ENCODE measurements at places on chromosomes 16 and 17.
A peak's percentile ranks its signal among the peaks of the same experiment; 100 is the strongest.

DNA sequence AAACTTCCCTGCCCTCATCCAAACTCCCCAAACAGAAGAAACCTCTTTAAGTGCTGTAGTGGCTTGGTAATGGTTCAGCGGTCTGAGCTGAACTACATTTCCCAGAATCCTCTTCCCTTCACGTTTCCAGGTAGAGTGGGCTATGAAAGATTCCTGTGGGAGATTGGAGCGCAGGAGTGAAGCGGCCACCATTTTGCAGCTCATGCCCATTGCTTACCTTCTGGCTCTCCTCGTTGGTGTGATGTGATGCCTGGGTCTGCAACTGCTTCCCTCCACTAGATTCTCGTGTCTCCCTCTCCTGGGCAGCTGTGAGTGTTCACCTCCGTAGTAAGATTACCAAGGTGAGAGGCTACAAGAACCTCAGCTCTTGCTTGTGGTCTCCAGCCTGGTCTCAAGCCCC is 82.1 kb downstream of the GPR139 start:
- DNase-seq, result no peak

- DNase-seq, result no peak
These were observed 80.0 kb downstream of the USP32 start for GRCh38 chr17:60311936-60312335.

GRCh38 chr16:19691161-19691711 is 26.8 kb downstream of the KNOP1 start:
- DNase-seq, result peak; percentile 8

DNA sequence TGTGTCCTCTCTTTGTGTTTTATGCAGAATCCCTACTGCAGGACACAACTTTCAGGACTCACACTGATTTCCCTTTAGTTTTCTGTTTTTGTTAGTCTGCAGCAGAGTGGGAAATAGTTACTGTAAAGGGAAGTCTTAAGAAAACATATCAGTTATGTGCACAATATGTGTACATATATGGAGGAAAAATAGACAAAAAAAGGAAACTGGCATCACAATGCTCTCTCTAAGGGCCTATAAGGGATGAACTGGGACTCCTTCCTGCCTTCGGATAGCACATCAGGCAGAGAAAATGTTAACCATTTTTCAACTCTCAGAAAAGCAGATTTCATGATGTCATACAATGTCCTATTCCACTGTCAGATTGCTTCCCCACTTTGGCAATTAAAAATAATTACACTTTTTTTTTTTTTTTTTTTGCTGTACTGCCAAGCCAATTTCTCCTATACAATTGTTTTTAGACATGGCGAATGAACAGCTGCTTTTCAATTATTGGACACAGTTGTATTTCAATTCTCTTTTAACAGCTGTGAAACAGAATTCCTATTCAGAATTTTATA is 112.5 kb upstream of the KCNJ16 start:
- no peak for DNase-seq

DNA sequence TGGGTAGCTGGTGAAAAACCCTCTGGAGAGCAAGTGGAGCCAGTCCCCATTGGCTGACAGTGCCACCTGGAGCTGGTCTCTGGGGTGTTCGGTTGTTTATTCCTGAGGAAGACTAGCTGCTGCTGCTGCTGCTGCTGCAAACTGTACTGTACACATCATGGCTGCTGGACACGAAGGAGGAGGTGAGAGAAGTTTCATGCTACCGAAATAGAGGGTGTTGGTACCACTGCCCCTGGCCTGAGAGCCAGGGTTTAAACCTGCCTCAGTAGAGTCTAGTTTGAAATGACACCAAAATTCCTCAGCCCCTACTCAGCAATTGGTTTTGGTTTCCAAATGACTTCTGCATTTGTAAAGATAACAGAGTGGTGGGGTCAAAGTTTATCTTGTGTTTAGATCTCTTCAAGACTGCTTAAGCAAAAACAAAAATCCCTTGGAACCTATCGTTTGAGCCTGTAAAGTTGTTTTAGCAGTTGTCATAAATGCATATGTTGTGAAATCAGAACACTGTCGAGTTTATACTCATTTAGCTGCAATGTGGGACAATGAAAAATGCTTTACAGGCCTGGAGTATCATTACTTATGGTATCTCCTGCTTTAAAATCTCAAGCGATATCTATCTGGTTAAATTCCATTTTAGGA is 40.8 kb downstream of the CYB5B start:
- DNase-seq, result no peak

DNA sequence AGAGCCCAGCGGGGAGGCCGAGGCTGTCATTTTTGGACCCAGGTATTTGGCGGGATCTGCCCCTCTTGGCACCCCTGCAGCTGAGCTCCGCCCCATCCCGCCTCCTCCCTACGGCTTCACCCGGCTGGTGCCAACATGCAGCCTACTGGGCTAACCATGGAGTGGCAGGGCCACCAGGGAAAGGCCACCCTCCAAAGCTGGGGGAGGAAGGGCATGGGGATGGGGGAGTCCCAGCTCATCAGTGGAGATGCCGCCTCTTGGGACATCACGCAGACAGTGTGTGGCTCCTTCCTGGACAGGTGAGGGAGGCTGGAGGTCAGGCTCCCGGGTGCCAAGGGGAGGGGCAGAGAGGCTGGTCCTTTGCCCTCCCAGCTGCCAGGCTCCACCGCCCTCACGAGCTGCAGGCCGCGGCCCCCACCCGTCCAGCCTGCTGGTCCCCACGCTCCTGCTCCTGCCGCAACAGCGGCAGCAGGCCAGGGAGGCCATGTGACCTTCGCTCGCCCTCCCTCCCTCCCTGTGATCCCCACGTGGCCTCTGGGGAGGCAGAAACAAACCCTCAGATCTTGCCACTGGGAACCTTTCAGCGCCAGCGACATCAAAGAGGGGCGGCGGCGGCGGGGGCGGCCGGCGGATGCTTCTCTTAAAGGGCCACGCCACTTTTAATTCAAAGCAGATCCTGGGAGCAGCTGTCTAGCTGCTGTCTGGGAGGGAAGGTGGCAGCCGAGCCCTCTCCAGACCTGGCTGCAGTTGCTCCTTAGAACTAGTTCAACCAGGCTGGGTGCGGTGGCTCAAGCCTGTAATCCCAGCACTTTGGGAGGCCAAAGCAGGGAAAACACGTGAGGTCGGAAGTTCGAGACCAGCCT is 6.8 kb upstream of the NOTUM start:
- peak; percentile 57 for DNase-seq

- DNase-seq, result no peak
These were observed 9.3 kb downstream of the GJD3 start for GRCh38 chr17:40355123-40355803.

GRCh38 chr16:24978370-24978914 is 36.7 kb downstream of the ARHGAP17 start:
- DNase-seq, result no peak

GRCh38 chr17:13074026-13074425 is 56.2 kb upstream of the ELAC2 start:
- no peak for DNase-seq

DNA sequence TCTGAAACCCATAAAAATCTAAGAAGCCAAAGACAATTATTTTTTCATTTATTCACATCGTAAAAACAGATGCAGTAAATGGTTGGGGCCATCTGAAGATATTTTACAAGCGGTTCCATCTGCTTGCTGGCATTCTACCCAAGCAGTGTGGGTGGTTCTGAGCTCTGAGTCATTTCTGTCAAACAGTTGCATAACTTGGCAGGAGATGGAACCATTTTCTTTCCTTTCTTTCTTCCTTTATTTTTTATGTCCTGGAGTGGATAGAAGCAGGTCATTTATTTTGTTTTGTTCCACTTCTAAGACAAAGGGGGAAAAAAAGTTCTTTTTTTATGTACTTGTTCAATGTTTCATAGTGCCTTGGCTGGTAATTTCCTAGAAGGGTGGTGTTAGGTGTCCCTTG is 1151.9 kb upstream of the GOT2 start:
- no peak for DNase-seq

- DNase-seq, result no peak
These were observed 47.8 kb downstream of the PDPK1 start for GRCh38 chr16:2585651-2586081.

DNA sequence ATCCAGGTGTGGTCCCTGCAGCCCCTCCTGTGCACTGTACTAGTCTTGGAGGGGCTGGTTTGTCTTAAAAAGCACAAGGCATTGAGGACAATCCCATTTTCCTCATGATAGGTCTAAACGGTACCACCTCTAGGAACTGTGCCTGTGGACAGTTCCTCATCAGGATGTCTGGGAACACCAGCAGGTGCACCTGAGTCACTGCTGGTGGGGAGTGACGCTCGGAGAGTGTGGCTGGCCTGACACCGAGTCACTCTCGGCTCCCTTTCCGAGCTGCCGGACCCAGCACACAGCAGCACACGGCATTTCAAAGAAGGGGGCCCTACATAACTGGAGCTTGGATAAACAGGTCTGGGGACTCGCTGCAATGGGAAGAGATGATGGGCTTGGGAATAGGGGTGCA is 25.6 kb downstream of the LRRC75A start:
- DNase-seq, result no peak

GRCh38 chr16:4317532-4318450 is 1.9 kb downstream of the GLIS2 start:
- no peak for DNase-seq

DNA sequence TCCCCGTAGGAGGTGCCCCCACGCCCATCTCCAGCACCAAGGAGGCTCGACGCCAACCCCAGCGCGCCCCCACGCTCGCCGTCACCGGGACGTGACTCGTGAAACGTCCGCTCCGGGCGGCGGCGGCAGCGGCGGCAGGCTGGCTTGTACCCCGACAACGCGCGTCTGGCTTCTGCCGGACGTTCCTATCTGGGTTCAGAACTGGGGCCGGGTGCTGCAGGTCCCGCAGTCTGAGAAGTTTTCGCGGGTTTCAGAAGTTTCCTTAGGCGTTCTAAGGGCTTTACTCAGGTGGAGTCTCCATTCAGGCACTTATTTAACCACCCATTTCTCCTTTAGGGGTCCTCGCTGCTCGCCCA is 672 bp upstream of the ALKBH5 start:
- DNase-seq, result peak; percentile 93

- no peak for DNase-seq
These were observed 4.6 kb upstream of the CCL1 start for GRCh38 chr17:34367486-34368195.

GRCh38 chr16:85437166-85438052 is 175.7 kb upstream of the GSE1 start:
- no peak for DNase-seq

GRCh38 chr17:76691379-76692191 is 19.2 kb downstream of the MXRA7 start:
- DNase-seq, result no peak

DNA sequence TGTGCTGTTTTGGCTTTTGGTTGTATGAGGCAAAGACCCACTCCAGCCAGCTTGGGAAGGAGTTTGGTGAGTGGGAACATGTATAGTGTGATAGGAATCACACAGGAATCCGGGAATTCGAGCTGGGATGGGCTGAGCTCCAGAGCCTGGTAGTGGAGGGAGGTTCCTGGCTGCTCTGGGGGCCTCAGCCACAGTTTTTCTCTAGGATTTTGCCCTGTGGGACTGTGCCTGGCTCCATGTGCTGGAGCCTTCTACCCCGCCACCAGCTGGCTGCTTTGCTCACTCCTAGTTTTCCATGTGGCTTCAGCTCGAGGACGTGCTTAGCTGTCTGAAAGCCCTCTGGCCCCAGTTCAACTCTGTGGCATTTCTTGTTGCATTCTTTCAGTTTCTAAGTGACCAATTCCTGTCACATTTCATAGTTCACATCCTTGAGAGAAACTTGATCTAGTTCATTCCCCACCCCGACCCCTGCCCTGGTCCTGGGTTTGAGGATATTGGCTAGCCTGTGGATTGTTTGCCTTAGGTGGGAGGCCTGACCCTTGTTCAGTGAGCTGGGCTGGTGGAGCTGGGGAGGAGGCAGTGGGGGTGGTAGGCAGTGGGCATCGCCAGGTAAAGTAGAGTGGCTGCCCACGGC is 5.0 kb downstream of the SEC14L1 start:
- peak; percentile 60 for DNase-seq

DNA sequence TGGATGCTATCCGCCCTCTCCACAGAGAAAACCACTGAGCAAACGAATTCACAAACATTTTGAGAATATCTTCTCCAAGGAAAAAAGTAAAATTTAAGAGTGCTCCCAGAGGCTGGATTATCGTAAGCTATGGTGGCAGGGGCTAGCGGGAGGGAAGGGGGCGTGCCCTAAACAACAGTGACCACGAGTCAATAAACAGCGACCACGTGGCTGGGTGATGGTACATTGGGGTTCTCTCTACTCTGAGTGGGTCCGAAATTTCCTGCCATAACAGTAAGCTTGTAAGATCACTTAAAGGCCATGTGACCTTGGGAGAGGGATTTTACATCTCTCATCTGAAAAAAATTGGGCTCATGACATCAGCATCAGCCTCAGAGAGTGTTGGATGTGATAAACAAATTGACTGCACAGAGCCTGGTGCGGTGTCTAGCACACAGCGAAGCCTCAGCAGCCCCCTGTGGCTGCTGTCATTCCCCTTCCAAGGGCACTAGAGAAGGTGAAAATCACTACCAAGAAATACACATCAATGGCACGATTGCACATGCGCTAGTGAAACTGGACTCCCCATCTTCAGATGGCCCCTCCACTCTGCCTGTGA is 213.2 kb downstream of the XYLT1 start:
- no peak for DNase-seq

- DNase-seq, result no peak
These were observed 20.7 kb downstream of the ADAP2 start for GRCh38 chr17:30942308-30943079.

GRCh38 chr16:48555155-48555554 is 54.8 kb downstream of the N4BP1 start:
- no peak for DNase-seq

GRCh38 chr16:61296814-61297213 is 739.4 kb downstream of the CDH8 start:
- no peak for DNase-seq

DNA sequence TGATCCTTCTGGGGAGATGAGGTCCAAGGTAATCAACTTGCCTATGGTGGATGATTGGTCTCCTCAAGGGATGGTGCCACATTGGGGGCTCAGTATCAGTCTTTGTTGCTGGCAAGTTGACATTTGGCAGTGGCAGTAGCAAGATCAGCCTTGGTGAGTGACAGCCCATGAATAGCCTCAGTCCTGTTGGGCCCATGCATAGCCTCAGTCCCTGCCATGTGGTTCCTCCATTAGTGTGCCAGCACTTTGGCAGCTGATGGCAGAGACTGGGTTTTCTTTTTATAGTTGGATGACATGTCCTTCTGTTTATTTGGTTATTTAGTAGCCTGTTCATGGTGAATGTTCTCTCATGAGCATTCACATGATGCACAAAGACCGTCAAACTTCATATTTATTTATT is 179.6 kb downstream of the CBLN1 start:
- DNase-seq, result no peak

DNA sequence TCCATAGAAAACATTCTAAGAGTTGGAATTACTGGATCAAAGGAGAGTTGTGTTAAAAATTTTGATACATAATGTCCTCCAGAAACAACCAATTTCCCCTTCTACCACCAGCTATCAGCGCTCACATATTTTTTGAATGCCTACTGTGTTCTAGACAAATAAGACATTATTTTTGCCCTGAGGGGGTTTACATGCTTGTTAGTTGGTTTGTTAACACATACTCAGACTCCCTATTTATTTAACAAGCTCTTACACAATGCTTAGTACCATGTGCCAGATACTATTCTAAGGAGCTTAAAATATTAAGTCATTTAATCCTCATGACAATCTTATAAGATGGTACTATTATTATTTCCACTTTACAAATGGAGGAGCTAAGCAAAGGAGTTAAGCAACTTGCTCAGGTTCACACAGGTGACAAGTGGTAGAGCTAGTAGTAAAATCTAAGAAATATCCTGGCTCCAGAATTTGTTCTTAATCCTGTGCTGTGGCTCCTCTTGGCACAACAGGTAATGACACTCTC is 194.2 kb downstream of the UTP18 start:
- DNase-seq, result no peak

Measured in C1 segment of cervical spinal cord (tissue), 14 donors.